Left lung (tissue), 14 donors: ENCODE measurements at places on chromosomes 7 and 10.

GRCh38 chr10:78982726-78983125, 86.0 kb upstream of the ZMIZ1 start:
- DNase-seq, result no peak

DNA sequence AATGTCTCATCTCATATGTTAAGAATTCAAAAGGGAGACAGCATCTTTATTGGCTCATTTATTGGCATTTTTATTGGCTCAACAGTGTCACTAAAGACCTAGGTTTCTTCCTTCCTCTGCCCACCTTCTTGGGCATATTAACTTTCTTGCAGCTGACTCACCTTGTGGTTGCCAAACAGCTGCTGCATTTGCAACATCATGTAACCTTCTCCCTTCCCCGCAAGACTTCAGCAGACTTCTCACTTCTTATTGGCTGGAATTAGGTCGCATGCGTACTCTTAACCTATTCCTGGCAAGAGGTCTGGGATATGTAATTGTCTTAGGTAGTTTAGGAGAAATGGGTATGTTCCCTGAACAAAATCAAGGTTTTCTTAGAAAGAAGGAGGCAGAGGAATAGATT, 263.2 kb downstream of the POU6F2 start:
- DNase-seq, result no peak

- no peak for DNase-seq
Measured at GRCh38 chr7:18829858-18830285, 287.6 kb downstream of the TWIST1 start.

GRCh38 chr10:60286559-60286958, 103.1 kb downstream of the ANK3 start:
- no peak for DNase-seq

DNA sequence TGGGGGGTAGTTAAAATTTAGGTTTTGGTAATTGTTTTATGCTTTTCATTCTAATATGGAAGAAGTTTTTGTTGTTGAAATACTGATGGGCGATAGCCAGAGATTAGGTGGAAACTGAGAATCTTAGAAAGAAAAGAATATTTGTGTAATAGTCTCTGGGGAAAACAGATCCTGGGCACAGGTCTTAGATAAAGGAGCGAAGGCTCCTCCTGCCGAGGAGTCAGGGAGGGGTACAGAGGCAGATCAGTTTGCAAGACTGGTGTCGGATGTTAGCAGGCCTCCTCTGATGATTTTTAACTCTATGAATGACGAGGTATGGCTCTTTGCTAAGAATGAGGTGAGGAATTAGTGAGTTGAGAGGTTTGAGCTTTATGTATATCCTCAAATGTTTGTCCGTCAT, 339.7 kb downstream of the HGF start:
- no peak for DNase-seq

GRCh38 chr10:24515481-24515880, 208.2 kb downstream of the ARHGAP21 start:
- DNase-seq, result no peak

GRCh38 chr7:2350861-2351260, 3.8 kb upstream of the EIF3B start:
- no peak for DNase-seq

DNA sequence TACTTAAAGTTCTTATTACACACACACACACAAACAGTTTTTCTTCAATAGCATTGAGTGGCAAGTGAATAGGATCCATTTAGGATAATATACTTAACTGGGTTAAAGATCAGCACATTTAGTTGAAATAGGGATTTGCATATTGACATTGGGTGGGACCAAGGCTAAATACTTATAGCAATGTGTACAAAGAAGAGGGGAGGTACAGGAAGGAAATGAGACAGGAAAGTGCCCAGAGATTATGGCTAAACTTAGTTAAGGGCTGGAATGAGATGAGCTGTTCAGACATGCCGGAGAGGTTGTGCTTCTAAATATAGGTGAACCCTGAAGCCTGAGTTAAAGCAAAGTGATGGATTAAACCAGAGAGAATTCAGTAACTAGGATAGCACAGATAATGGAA, 95.1 kb downstream of the LSMEM1 start:
- DNase-seq, result no peak

DNA sequence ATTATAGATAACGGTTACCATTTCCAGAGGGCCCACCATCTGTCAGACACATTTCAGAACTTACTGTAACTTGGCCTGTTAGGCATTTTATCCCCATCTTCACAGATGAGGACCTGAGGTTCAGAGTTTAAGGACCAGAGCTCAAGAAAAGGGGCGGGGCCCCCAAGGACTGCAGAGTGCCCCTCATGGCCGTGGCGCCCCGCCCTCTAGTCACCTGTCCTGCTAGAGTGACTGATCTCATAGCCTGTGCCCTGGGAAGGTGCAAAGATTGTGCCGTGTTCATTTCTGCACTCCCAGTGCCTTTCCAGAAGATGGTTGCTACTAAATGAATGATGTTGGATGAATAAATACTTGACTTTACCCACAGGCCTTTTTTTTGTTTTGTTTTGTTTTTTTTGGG, 107.0 kb downstream of the XRCC2 start:
- DNase-seq, result no peak

DNA sequence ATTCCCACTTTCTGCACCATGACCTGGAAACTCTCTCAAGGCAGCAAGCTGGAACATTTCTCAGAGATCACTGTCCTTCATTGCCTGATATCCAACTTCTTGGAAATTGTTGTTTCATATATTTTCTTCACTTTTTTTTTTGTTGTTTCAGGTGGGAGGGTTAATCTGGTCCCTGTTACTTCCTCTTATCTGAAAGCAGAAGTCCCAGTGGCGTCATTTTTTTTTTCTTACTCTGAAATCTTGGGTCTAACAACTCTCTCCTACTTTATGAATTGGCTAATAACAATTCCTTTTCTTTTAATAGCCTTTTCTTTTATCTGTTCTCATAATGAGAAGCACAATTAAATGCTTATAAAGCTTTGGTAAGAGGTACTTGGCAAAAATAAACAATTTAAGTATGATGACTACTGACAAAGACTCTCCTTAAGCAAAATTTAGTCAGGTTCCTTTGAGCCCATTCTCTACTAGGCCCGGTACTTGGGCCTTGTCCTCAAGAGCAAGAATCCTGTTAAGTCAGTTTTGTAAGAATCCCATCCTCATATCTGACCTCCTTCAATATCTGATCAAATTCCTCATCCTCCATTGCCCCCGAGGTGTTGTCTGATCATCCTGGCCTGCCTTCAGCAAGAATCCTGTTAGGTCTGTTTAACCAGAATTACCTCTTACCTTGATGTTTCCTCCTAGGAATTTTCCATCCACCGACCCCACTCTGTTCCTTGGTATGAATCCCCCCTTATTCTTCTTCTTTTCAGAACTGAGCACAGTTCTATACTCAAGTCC, 11.5 kb upstream of the CC2D2B start:
- no peak for DNase-seq

DNA sequence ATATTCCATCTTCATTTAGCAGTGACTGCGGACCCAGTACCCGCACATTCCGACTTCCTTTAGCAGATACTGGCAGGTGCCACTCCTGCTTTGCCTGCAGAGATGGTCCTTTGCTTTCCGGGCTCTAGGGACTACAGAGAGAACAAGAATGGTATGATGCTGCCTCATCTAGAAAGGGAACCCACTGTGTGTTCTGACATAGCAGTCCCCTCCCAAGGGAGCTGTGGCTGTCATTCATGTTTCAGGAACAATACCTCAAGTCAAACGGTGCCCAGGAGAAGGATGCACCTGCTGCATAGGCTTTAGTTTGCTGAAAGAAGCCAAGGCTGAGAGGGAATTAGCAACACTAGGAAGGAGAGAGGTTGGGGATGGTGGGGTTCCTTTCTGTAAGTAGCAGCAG, 15.9 kb upstream of the TMEM72 start:
- no peak for DNase-seq

- no peak for DNase-seq
Measured at GRCh38 chr10:79140855-79141254, 72.1 kb downstream of the ZMIZ1 start.

DNA sequence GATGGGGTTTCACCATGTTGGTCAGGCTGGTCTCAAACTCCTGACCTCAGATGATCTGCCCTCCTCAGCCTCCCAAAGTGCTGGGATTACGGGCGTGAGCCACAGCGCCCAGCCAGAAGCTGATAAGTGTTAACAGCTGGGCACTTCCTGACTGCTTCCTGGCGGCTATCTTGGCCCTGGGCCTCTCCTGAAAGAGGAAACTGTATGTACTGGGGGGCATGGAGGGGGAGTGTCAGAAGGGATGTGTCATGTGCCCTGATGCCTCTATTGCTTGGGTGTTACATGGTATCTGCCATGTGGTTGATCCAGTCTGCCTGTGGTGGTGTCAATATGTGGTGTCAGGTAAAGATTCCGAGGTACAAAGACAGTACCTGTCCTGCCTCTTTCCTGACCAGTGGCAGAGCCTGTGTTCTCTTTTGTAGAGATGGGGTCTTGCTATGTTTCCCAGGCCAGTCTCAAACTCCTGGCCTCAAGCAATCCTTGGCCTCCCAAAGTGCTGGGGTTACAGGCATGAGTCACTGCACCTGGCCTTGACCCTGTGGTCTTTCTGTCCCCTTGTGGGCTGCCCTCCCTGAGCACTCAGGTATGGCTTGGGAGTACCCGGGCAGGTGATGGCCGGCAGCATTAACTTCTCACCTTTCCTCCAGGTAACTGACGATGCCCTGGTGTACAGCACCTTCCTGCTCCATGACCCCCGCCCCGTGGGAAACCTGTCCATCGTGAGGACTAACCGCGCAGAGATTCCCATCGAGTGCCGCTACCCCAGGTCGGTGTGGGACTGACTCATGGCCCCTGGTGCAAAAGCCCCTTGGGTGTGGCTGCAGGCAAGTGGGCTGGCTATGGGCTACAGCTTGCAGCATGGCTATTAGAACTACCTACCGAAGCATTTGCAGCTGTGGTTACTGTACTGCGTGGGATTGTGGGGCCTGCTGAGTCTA, 4.4 kb downstream of the ZP3 start:
- peak; percentile 63 for DNase-seq

DNA sequence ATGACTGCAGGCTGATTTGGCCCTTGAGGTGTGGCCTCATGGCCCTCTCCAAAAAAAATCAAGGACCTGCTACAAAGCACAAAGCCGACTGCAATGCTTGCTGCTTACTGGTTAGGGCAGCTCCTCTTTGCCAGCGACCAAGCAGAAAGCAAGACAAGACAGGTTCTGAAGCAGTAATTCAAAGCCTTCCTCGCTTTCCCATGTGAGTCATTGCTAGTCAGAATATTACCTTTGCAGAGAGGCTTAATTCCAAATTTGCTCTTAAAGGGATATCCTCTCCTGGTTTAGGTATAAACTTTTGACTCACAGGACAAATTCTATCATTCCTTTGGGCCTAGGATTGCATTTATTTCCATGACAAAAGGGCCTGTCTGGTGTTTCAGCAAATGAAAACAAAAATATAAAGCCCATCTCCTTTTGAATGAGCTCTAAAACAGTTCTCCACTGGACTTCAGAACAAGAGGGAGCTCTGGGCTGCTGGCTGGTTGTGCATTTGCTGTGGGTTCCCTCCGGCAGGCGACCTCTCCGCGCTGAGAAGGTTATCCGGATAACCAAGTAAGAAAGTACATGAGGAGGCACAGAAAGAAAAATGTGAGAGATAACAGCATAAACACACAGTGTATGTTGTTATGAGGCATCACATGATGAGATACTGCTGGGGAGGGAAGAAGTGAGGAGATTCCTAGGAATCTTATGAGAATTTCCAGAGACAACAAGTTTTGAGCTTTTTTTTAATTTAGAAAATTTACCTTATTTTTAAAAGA, 90.8 kb downstream of the EGFR start:
- DNase-seq, result no peak

DNA sequence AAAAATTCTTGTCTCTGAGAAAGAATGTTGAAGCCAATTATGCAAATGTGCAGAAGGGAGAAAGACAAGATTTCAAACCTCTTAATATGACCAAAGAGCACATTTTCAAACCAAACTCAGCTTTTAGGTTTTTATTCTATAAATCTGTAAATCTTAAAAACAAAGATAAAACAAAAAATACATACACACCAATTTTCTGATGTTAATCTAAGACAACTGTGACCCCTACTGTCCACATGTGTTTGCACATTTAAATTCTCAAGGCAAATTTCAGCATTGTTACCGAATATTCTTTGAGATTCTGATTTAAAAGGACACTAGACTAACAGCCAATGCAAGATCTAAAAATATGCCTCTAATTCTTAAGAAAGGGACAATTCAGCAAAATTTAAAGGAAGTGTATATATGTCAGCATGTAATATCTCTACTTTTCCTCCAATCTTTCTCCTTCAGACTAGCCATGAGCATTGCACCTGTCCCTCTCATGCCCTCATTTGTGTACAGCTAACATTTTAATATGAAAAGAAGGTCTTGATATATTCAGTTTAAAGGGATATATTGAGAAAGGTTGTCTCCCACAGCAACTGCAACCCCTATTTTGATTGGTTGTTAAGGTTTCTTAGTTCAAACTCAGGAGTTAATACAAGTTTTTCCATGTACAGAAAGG, 417.9 kb downstream of the IPMK start:
- DNase-seq, result no peak

DNA sequence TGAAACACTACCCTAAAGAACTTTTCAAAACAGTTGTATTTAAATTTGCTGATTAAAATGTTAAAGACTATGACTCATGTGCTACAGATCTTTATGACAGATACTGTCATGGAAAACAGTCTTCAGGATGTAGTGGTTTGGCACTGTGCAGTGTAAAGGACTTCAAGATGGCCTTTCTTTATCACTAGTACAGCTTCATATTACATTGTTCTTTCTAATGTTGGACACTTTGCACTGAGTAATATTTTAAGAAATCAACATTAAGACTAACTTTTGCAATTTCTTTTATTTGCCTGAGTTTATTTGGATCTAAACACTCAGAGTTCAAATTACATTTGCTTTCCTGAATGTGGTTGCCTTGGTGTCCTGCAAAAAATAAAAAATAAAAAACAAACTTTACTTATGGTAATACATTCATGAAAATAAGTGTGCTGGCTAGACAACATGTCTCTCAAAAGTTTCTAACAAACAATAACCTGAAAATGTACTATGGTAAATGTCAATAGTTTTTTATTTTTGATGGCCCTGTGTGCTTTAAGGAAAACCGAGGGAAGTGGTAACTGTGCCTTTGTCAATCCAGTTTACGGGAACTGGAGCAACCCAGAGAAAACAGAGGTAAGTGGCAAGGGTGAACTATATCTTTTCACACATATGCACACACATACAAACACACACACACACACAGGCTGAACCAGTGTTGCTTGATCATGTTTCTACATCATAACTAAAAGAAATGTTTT, 85.9 kb upstream of the PLXDC2 start:
- DNase-seq, result no peak

- DNase-seq, result no peak
Measured at GRCh38 chr10:5885619-5886018, 4.1 kb downstream of the ANKRD16 start.

GRCh38 chr10:45238896-45239295, 76.5 kb downstream of the OR13A1 start:
- DNase-seq, result no peak

GRCh38 chr7:2967253-2967652, 76.4 kb downstream of the CARD11 start:
- peak; percentile 22 for DNase-seq
